ENCODE measurements at places on chromosomes 5 and 9.
A peak's percentile ranks its signal among the peaks of the same experiment; 100 is the strongest.

- DNase-seq = no peak
Observed at GRCh38 chr5:167284222-167284890, 1007.1 kb upstream of the WWC1 start.

DNA sequence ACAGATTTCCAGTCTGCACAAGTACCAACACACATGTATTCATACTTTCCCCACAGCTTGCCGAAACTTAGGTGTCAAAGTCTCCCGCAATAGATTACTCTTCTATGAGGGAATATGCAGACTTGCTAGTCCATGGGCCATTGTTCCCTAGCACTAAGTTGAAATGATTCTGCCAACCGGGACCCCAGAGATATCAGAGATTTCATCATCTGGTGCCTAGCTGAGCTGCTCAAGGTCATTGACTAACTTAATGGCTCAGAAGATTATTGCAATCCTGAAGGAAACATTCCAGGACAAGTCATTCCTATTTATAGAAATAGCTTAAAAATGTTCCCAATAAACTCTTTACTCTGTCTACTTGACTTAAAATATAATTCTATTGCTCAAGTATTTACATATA lies 202.6 kb downstream of the PIK3R1 start:
- no peak for DNase-seq

- DNase-seq = no peak
Observed at GRCh38 chr5:139199321-139199720, 1.2 kb upstream of the SIL1 start.

GRCh38 chr9:84485539-84485938 lies 145.0 kb upstream of the SLC28A3 start:
- DNase-seq = no peak

DNA sequence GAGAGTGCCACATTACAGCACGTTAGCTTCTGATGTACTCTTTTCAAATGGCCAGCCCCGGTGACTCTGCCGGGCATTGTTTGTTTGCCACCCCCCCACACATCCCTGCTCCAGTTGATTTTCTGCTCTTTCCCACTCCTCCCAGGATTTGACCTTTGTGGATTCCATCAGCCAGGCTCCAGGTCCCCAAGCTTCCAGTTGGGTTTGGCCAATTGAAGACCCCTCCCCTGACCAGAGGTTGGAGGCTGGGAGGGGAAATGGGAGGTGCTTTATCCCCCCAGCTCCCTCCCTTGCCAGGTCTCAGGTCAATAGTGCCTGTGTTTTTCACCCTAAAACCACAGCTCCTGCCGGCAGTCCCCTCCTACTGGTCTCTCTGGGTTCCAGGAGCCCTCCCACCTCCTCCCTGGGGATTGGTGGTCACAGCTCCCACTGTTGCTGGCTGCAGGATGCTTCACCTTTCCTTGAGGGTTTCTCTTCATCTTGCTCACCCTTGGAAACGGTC lies 34.9 kb downstream of the IRF1 start:
- no peak for DNase-seq

- no peak for DNase-seq
Observed at GRCh38 chr5:53037141-53037859, 48.1 kb downstream of the ITGA2 start.

DNA sequence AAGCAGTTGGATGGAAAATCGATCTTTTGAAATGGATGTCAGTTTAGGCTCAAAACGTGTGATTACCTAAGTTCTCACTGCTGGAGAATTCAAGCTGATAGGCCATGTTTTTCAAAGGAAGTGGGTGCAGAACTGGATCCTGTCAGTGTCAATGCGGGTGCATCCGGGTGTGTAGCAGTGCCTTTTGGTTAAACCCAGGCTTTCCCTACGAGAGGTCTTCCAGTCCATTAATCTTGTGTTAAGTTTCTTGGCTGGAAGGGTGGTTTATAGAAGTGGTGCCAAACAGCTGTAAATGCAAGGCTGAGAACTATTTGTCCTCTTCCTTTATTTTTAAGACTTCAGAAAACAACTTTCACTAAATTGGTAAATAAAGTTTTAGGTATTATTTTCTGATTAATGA lies 71.9 kb downstream of the DAPK1 start:
- DNase-seq = peak; percentile 63

Data from tongue (tissue), 3 donors.